GM13977 (cell line): ENCODE measurements at places on chromosomes 6 and 20.

- no peak for DNase-seq
Measured at GRCh38 chr6:107032051-107032450, 4.1 kb downstream of the MTRES1 start.

GRCh38 chr6:157610451-157610999 is 212.5 kb upstream of the SNX9 start:
- DNase-seq = no peak

DNA sequence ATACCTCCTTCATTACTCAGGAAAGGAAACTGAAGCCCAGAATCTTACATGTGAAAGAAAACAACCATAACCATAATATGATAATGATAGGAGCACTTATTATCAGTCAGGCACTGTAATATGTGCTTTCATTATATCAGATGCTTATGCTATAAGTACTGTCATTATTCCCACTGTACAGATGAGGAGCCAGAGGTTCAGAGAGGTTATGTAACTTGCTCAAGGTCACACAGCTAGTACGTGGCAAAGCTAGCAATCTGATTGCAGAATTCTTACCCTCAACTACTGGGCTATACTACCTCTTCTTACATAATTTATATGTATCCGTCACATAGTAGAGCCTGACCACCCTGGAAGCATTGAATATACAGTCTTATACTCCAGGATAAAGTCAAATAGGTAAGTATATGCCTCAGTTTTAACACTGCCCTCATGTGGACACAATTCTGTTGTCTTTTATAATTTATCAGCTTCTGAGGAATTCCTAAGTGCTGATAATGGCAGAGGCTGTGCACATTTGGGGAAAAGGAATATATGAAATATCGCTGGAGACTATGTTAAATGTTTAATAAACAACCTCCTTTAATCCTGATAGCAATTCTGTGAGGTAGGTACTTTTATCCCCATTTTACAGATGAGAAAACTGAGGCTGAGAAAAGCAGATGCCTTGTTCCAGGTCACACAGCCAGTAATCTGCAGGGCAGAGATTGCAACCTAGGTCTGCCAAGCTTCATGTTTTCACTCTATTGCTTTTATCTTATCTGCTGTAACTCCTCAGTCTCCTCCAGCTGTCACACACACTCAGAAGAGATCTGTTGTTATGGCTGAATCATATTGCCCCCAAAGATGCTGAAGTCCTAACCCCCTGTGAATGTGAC is 13.4 kb downstream of the BCAS1 start:
- DNase-seq = no peak

DNA sequence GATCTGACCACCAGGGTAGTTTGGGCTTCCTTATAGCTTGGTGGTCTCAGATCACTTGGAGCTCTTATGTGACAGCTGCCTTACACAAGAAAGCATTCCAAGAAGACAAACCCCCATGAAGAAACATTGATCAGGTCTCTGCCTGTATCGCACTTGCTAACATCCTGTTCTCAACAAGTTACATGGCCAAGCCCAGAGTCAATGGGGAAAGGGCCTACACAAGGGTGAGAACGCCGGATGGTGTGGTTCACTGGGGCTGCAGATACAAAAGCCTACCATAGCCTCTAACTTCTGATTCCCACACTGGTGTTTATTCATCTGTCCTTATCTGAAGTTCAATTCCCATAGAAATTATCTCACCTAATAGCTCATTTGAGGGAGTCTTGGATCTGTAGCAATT is 235.5 kb downstream of the SYNDIG1 start:
- no peak for DNase-seq

- peak; percentile 73 for DNase-seq
Measured at GRCh38 chr6:35011096-35012041, 122.3 kb downstream of the ANKS1A start.

DNA sequence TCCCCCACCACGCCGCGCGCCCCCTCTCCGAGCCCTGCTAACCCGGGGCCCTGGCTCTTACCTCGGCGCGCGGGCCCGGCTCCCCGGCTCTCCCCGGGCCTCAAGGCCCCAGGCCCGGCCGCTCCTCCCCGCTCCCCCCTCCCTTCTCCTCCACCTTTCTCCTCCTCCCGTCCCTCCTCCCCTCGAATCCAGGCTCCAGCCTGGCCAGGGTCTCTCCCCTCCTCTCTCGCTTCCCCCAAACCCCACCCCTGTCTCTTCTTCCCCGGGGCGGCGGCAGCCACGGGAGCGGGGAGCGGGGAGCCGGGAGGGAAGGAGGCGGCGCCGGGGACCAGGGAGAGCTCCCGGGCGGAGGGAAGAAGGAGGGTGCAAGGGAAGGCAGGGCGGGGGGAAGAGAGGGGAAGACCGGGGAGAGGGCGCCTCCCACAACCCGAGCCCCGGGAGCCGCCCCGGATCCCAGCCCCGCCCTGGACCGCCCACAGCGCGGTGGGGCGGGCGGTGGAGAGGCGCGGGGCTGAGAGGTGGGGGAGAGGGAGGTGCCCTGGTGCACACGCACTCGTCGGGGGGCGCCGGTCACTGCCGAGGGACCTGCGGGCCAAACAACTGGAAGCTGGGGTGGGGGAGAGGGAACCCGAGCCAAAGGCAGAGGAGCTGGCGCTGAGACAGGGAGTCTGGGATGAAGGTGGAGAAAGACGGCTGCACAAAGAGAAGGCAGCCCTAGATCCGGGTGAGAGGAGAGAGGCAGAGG is at the start of gene GABBR1:
Gene GABBR1 (minus strand): TSS at position 395 of the 745 bp plus-strand sequence. CDS start 798 bp downstream, outside the sequence.
- DNase-seq = peak; percentile 94

GRCh38 chr20:10322073-10323012 is 103.7 kb downstream of the SNAP25 start:
- no peak for DNase-seq

- peak; percentile 77 for DNase-seq
Measured at GRCh38 chr20:59752101-59752586, 147.8 kb downstream of the PHACTR3 start.

GRCh38 chr20:43508604-43509040 is 1.1 kb downstream of the L3MBTL1 start:
- peak; percentile 30 for DNase-seq

DNA sequence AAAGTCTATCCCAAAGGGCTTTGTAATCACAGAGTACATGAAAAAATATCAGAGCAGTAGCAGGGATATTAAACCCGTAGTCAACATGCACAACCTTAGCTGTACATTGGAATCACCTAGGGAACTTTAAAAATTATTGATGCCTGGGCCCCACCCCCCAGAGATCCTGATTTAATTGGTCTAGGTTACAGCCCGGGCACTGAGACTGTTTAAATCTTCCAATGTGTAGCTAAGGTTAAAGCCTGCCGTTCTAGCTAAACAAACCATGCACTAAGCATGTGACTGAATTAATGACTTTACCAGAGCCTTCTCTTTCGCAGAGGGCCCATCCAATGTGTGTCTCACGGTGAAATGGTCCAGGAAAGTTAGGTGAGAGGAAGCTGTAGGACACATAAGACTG is 14.1 kb upstream of the JAG1 start:
- DNase-seq = no peak

DNA sequence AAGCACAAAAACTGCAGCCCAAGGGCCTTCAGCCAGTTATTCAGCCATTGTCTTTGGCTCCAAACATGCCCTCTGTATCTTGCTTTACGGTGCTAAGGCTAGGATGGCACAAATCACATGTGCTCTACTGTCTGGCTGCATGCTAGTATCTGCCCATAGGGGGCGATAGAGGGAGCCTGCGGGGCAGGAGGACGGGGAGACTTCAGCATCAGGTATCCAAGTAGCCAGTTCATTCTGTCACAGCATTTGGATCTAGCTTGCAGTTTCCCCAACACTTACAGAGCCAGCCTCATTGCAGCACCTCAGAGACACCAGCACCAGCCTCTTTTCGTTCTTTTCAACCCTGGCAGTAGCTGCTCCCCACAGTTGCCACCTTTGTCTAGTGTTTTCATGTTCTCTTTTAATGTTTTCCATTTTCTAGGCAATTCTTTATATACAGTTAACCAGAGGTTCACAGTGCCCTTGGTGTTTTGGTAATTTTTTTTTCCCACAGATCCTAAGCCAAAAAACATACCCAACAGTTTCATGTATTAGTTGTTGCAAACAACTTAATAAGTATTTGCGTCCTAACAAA is 705.9 kb downstream of the PTPRT start:
- DNase-seq = no peak

GRCh38 chr6:4262526-4262925 is 127.2 kb upstream of the ECI2 start:
- DNase-seq = no peak

GRCh38 chr20:62402456-62403150 is 4.5 kb downstream of the CABLES2 start:
- DNase-seq = no peak

DNA sequence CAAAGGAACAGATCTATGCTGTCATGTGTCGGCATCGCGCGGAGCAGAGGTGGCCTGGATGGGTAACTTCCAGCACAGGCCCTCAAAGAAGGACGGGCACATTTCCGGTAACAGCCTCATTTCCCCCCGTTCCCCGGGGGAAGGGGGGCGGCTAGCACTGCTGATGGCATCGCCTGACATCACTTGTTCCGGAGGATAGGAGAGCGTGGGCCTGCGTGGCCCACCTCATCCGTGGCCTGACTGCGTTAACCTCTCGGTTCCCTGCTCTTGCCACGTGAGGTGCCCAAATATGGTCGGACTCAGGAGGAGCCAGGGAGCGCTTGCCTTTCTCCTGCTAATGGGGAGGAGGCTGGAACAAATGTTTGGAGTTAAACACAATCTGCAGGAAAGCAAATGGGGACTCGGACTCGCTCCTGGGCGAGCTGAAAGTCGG is at the start of gene AKAP12:
Gene AKAP12 (plus strand): TSS at position 365 of the 433 bp plus-strand sequence. CDS start 596 bp downstream, outside the sequence.
- no peak for DNase-seq

- DNase-seq = no peak
Measured at GRCh38 chr6:36035225-36035624, 7.6 kb downstream of the MAPK14 start.

DNA sequence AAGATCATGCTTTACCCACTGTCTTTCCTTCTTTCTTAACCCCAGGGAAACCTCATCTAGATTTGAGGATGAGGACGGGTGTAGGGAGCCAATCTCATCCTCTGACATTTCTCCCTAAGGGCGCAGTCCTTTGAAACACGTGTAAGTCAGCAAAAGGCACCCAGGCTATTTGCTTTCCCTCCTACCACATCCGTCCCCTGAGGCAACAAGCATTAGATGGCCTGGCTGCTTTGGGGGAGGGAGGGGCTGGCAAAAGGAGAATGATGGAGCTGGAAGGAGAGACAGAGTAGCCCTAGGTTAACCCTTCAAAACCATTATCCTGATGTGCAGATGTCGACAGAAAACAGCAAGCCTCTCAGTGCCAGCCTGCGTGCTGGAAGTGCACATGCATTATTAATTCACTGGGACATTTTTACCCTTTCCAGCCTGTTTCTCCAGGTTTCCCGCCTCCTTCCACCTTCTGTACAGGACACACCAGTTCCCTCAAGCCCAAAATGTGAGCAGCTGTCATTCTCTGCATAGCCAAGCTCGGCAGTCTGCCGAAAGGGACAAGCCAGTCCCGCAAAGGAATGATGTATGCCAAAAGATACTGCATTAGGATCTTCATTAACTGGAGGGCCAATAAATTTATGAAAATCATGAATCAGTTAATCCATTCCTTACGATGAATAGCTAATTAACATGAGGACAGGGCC is 547.2 kb downstream of the CD83 start:
- peak; percentile 17 for DNase-seq

DNA sequence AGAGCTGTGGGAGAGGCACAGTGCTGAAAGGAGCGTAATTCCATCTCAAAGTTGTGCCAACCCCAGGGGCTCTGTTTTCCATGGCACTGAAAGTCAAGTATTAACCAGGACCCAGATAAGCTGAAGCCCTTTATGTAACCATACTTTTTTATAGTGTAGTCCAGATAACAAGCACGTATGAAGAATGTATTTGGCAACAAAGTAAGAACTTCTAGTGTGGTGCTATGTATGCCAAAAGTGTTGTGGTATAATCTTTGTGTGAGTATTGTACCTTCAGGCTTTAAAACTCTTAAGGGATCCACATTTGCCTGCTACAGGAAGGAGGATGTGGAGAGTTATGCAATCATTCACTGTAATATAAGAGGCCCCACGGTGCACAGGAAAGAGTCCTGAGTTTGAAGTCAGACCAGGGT is 129.4 kb downstream of the IBTK start:
- DNase-seq = no peak

GRCh38 chr6:19715167-19715551 is 122.0 kb upstream of the ID4 start:
- no peak for DNase-seq

DNA sequence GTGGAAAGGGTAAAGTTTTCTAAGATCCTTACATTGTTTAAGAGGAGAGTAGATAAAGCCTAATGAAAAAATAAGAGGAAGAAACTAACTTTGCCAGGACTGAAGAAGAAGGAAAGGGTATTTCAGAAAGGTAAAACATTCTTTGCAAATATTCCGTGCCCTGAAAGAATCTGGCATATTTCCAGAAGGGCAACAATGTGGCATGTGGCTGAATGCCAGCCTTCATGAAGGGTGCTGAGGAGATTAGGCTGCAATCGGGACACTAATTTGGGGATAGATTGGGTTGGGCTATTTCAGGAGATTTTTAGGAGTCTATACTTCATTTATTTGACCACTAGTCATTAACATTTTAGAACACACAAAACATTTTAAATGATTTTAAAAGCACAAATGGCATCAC is 16.2 kb upstream of the UFL1 start:
- DNase-seq = no peak

DNA sequence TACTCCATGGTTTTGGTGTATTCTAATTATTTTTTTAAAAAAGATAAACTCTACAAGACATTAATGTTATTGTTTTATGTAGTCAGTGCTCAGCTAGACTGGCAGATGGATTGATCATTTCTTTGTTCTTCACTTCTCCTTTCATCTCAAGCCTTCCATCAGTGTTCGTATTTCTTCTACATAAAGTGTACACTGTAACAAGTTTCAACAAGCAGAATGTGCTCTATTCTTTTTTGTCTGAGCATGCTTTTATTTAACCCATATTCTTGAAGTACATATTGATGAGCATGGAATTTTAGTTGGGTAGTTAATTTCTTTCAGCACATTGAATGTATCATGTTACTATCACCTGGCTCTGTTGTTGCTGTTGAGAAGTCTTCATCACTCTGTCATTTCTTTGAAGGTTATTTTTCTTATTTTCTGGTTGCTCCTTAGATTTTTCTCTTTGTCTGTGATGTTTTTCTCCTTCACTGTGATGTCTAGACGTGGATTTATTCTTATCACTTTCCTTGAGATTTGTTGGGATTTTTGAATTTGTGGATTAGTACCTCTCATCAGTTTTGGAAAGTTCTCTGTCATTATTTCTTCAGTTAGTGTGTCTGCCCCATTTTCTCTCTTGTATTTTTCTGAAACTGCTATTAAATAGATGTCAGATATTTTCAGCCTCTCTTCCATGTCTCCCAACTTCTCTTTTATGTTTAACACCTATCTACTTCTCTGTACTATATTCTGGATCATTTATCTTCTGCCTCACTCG is 48.5 kb downstream of the TGM2 start:
- no peak for DNase-seq

GRCh38 chr20:59007665-59008511 is 834 bp upstream of the CTSZ start:
- peak; percentile 92 for DNase-seq

DNA sequence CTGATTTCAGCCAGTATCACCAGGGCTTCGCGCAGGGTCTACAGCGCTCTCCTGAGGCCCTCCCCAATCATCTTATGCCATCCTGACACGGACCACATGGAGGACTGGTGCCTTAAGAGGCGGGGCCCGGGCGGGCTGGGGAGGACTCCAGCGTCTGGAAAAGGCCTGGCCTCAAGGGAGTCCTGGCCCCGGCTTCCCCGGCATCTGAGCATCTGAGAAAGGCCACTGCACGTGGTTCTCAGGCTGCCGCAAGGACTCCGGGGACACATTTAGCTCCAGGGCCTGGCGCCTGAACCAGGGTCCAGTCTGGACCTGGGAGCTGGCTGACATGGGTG is 21.4 kb downstream of the BHLHE23 start:
- no peak for DNase-seq
